Activated CD4-positive, alpha-beta memory T cell treated with anti-CD3 and anti-CD28 coated beads for 36 hours (primary cell): ENCODE measurements at places on chromosomes 1 and 21.

DNA sequence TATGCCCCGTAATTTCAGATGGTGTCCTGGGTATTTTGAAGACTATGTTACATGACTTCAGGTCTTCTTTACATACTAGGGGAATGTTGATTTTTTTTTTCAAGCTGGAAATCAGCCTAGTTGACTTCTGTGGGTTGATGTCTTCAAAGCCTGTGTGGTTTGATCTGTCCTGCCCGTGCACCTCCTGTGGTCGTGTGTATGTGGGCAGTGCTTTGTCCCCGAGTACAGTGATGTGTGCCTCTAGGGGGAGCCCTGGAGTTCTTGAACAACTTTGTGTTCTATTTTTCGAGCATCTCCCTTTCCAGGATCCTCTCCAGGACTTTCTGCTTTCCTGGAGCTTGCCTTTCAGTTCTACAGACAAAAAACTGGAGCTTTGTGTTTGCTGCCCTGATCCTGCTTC, 28.9 kb downstream of the OBSCN start:
- peak; percentile 56 for DNase-seq

DNA sequence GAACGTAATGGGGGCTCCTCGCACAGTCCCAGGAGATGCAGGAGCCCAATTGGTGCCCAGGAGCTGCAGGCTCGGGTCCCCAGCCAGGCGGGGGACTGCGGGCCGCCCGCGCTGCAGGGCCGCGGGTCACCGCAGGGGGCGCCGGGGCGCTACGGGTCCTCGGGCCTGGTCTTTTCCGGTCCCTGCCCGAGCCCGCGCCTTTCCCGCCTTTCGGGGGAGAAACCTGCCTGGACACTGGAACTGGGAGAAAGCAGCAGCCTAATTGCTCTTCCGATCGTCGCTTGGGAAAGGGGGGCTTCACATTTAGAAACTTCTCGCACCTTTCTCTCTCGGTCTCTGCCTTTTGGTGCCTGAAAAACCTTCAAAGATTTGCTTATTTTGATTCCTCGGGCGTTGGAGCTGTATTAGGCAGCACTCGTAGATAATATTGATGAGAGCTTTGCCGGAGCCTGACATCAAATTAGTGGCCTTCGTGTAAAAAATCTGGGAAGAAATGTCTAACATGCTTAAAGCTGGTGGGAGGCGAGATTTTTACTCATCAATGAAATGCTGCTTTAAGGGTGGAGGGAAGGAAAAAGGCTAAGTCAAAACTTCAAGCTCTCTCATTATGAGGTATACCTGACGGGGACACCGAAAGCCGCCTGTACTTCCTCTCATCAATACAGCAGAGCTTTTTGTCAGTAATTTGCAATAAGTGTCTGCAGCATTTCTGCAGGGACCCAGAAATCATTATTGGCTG, 12.6 kb upstream of the BARHL2 start:
- peak; percentile 41 for DNase-seq

- no peak for DNase-seq
These were observed 157.2 kb upstream of the KAZN start for GRCh38 chr1:14441302-14441741.

DNA sequence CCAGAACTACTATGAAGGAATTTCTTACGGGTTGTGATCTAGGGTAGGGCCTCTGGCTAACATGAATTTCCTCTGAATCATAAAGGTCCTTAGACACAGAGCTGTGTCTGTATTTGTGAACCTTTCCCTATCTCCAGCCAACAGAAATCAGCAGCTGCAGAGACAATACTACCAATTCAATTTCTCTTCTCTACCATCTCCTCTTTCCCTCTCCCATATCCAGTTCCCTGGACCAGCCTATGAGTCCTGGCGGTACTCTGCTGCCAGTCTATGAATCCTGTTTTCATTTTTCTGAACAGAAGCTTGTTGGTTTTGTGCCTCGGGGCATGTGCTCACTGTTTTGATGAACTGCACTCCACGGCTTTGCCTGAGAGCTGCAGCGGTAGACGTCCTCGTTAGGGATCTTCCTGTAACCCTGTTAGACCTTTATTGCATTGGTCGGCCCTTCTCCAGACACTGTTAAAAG, 458.0 kb upstream of the VAMP3 start:
- no peak for DNase-seq

- DNase-seq = peak; percentile 36
These were observed 79.6 kb downstream of the SLC45A1 start for GRCh38 chr1:8397511-8397910.

DNA sequence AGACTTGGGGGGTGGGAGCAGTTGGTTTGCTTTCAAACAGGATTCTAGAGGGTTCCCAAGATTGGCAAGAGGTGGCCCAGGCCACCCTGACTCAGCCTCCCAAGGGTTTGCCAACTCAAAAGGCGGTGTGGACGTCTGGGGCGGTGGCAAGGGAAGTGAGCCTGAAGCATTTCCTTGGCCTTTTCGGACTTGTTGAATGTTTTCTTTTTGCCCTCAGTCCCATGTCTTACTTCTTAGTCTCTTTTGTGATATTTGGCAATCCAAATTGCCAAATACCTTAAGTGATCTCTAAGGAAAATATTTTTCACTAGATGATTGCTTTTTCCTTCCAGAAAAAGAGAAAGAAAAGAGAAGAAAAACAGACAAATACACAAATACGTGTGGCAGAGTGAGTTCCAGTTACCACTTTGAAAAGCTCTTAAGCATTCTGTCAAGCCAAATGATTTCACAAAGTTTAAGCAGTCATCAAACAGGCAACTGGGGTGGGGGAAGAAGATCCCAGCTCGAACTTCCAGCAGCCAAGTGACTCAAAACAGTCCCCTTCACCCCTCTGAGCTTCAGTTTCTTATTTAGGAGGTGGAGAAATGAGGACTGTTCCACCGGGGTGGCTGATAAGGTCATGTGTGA, 374.6 kb upstream of the USP24 start:
- no peak for DNase-seq

DNA sequence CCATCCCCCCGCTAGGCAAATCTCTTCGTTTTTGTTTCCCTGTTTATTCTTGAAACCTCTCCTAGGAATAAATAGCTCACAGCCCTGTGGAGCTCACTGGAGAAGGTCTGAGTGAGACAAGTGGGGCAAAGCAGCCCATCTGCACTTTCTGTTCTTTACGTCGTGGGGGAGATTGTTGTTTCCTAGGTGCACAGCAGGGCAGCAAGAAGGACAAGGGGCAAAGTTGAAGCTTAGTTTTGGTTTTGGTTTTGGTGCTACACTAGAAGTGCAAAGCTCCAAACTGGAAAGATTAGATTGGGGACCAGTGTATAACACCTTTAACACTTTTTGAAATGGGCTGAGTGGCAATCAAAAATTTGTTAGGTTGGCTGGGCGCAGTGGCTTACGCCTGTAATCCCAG, 76.6 kb downstream of the GPR88 start:
- no peak for DNase-seq

GRCh38 chr1:212386029-212386428, 28.7 kb downstream of the PACC1 start:
- no peak for DNase-seq

GRCh38 chr1:116268211-116268610, 104.8 kb upstream of the ATP1A1 start:
- peak; percentile 48 for DNase-seq

DNA sequence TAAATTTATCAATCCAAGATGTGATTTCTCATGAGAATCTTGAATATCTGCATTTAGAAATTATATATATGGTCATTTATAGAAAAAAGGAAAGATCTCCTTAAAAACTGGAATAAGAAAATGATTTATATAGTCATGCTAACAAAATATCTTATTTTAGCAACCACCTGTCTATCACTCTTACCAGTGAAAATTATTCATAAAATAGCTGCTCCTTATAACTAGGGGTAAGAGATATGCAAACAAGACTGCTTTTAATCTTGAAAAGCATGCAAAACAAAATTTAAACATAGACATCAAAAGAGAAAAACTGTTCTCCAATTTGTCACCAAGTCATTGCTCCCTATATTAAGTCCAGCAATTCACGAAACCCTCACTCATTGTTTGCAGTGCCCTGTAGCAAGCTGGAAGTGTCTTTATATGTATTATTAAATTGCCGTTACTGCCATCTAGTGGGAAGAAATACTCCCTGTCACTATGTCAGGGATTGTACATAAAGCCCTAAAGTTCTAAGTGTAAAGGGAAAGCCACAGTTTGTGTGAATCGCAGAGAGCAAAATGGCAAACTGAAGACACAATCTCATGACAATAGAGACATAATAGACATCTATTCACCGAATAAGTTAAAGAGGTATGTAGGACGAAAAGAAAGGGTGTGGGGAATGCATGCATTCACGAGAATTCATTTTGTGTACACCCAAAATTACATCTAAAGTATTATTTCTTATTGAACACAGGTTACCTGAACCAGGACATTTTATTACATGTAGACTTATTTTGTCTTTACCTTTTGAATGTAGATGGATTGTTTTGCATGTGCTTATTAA, 600.5 kb downstream of the USP25 start:
- DNase-seq = no peak

DNA sequence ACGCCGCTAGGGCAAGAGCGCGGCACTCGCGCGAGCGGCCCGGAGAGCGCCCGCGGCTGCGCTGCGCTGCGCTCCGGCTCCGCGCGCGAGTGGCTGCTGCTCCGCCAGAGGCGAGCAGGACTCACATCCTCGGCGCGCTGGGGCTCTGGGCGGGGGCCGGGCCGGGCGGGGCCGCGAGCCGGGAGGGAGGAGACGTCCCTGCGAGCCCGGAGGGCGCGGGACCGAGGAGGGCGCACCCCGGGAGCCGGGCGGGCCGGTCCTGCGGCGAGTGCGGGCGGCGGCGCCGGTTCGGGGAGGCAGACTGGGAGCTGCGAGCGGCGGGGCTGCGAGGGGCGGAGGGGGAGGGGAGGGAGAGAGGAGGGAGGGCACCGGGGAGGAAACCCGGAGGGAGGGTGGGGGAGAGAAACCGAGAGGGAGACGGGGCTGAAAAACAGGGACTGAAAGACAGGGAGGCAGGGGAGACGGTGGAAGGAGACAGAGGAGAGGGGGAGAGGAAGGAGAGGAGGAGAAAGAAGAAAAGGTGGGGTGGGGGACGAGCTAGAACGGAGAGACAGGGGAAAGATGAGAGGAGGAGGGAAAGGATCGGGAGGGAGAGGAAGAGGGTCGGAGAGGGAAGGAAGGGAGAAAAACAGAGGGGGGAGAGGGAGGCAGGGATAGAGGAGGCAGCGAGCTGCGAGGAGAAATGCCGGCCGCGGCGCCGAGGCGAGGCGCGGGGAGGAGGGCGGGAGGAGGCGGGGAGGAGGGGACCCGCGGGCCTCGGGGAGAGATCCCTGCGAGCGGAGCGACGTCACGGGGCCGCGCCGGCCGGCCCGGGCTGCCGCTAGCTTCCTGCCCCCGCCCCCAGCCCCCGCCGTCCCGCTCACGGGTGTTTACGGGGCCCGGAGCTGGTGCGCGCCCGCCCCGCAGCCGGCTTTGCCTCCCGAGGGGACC, at the start of gene CAMK2N1:
Gene CAMK2N1, minus strand, starts transcription at position 684 of the 930 bp plus-strand sequence. CDS start 831 bp downstream, outside the sequence.
- peak; percentile 71 for DNase-seq

DNA sequence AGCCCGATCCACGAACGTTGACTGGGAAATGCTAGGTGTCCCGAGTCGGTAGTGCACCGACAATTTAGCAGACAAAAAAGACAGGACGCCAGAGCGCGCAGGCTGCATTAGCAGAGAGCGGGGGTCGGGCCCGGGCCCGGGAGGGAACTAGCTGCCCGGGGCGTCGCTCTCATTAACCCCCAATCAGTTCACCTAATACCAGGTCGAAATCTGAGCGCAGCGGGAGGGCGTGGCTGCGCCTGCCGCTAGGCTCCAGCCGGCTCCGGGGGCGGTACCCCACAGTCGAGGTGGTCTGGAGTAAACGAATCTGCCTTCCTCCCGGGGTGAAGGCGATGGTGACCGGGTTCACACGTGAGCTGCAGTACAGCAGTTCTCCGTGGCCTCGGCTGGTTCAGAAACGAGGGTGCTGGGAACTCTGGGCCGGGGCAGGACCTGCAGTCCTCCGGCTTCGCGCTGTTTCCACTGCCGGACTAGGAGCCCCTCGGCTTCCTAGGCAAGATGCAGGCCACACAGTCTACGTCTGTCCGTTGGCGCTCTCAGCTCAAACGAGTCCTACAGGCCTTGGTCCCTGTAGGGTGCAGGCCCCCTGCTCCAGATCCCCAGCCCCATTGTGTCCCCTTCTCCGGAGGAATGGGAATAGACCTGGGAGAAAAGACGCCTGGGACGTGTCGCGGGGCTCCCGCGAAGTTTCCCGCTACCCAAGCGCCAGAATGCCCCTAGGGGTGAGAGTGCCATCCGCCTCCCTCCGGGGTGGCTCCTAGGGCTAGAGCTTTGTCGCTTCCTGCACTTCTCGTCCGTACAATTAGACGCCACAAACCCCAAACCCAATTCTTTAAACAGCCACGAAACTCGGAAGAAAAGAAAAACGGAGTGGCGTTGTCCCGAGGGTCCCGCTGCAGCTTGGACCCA, 2.0 kb downstream of the GFI1 start:
- peak; percentile 74 for DNase-seq

DNA sequence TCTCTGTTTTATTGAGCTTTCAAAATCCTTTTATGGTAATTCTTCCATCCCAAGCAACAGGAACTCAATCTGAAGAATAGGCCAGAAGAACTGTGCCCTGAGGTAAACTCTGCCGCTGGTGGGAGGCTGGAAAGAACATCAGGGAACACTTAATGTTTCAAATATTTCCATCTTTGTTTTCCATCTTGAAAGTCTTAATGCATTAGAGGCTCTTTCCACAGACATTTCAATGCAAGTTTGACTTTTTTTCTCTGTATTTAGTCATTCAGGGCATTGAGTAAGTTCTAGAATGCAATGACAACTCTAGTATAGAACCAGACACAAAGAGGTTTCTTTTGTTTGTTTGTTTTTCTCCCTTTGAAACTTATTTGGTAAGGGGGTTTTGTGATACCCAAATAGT, 61.5 kb downstream of the KIAA0040 start:
- DNase-seq = no peak

DNA sequence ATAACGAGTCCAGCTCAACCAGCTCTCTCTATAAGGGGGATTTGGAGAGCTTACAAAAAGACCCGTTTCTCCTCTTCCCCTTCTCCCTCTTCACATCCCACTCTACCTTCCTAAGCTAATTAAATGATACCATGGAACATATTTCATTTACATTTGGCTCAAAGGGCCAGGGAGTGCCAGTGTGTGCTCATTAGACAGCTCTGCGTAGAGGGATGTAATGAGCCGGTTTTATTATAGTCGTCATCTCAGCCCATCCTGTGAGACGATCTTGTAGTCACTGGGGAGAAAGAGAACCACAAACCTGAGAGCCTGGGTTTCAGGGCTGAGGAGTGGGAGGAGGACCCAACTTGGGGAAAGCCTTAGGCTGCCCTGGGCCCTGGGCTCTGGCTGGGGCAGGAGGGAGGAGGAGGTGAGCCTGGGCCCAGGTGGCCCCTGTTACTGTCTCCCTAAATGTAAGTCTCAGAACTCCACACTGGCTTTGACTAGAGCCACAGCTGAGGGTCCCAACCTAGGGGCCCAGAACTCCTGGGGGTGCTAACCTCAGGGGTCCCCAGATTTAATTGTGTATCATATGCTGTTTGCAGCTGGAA, 354.6 kb downstream of the MATN1 start:
- no peak for DNase-seq

GRCh38 chr1:150613061-150613920, 16.1 kb downstream of the ENSA start:
- DNase-seq = peak; percentile 75

DNA sequence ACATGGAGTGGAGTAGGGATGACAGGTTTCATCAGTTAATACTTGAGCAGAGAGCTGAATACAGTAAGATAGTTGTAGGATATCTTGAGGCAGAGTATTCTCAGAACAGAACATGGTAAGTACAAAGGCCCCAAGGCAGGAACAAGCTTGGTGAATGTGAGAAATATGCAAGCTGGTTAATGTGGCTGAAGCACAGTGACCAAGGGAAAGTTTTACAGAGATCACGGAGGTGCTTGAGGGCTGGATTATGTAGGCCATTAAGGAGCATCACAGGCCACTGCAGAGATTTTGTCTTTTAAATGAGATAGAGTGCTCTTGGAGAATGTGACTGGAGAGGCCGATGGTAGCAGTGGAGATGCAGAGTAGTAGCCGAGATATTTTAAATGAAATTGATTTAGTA, 54.0 kb upstream of the BOLA1 start:
- peak; percentile 24 for DNase-seq
